ENCODE measurements at places on chromosomes 11 and 22.

DNA sequence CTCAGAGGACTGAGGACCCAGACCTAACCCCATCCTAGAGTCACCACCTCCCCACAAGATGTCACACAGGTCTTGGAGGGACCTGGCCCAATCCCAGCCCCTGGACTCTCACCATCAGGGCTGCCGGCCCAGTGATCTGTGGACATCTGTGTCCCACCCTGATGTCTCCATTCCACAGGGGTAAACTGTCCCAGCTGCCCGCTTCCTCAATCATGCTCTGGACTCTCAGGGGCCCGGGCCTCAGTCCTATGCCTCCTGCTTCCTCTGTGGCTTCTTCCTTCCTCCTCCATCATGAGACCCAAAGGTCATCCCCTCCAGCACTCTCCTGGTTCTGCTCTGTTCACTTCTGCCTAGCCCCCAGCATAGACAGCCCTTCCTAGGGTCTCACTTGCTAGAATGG lies 32.2 kb downstream of the ARAP1 start:
- DNase-seq: no peak

- peak; percentile 65 for DNase-seq
Measured at GRCh38 chr22:19974268-19974861, 32.7 kb upstream of the TXNRD2 start.

GRCh38 chr22:23762842-23763578 lies at the start of gene C22orf15:
C22orf15 (plus strand) TSS chr22:23762990; CDS start chr22:23763307, 317 bp downstream.
- peak; percentile 29 for DNase-seq

DNA sequence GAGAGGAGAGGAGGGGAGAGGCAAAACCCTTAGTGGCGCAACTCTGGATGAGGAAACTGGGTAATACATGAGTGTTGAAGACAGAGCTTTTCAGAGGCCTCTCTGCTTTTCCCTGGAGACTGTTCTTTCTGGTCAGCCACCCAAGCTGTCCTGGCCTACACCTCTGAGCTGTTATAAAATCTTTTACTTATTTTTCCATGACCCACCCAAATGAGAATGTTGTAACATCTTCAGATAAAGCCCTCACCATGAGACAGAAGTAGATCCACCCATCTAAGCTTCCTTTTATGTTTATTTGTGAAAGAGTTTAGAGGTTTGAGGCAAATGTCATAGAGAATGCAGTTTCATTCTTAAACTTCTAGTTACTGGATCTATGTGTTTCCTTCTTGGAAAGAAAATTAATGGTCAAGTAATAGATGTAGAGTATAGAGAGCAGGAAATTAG lies 20.3 kb upstream of the APLP2 start:
- peak; percentile 30 for DNase-seq

DNA sequence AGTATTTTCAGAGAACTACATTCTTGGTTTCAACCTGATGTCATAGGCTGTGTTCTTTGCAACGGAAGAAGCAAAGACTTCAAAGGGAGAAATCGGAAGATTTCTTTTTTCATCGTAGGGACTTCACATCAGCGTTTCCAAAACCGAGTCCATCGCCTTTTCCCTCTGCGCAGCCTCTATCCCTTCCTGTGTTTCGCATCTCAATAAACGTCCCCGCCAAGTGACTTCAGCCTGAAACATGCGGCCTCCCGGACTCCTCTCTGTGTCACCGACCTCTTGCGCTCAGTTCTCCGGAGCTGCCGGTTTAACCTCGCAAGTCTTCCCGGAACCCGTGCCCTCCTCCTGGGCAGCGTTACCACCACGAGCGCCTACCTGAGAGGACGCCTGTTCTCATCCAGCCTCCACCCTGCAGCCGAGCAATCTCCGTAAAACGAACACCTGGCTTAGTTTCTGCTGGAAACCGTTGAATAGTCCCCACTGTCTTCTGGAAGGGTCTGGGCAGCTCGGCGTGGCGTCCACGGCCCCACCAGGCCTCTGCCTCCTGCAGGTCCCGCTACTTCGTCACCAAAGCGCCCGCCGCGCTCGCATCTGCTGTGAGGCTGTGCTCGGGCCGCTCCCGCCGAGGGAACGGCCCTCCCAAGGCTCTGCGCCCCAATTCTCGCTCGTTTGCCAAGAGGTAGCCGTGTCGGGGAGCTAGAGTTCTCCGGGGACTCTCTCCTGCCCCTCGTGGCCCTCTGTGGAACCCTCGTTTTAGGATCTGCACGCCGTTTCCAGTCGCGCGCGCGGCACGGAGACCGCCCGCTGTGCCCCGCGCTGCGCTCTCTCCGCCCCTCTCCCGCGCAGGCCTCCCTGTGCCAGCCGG lies at the start of gene GLB1L3:
Gene GLB1L3, plus strand, starts transcription at position 846 of the 862 bp plus-strand sequence. CDS start 362 bp downstream, outside the sequence.
- no peak for DNase-seq

DNA sequence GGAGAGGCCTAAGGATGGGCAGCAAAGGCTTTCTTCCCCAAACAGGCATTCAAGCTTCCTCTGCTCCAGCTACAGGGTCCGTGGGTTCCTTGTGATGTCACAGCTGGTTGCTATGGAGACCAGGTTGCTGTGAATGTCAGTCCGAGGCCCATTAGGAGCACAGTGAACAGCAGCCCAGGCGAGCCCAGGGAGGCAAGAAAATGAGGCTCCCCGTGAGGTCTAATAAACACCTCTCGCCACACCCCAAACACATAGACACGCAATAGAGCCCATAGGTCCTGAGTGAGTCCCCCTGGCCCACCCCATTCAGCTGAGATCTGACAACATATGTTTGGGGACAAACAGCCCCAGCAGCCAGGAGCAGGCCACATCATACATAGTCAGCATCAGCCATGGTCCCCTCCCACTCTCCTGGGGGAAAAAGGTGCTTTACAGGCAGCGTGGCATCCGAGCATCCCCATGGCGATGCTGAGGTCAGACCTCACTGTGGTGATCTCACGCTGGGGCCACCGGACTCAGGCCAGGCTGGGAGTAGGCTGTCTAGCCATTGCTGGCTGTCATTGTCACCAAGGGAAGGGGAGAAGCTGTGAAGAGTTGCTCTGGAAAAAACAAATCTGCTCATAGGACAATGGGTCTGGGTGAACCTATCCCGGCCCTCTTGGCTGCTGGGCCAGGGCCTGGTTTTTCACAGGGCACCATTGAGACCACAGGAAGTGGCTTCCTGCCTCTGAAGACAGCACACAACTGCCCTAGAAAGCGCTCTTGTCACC lies 23.1 kb upstream of the TP53I11 start:
- no peak for DNase-seq

DNA sequence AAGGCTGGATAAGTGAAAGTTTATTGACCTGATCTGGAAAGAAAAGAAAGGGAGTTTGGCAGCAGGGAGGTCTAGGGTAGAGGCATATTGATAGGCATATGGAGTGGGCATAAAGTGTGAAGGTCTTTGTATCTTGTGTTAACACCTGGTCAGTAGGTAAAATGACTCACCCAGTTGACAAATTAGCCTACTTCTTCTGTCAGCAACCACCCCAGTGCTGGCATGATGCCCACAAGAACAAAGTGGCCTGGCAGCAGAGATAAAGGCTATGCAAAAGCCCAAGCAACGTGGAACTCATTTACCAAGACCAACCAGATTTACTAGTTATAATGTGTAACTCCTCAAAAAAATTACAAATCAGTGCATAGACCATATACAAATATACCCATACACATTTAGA lies 4.9 kb downstream of the OR10A3 start:
- DNase-seq: no peak

DNA sequence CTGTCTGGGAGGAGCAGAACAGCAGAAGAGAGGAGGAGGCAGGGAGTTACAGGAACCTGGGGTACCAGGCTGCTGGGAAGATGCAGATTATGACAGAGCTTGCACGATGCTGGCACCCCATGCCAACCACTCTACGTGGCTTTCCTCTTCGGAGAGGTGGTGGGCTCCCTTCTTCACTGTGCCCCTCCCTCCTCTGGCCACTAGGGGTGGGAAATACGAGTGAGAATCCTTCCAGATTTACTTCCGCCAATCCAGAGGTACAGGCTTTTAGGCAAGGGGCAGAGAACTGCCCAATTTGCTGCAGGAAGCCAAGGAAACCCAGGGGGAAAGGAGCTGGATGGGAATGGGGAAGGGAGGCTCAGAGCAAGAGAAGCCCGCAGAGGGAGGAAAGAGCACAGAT lies 12.3 kb downstream of the HYOU1 start:
- no peak for DNase-seq

GRCh38 chr11:119486691-119487259 lies 63.8 kb upstream of the THY1 start:
- DNase-seq: no peak

DNA sequence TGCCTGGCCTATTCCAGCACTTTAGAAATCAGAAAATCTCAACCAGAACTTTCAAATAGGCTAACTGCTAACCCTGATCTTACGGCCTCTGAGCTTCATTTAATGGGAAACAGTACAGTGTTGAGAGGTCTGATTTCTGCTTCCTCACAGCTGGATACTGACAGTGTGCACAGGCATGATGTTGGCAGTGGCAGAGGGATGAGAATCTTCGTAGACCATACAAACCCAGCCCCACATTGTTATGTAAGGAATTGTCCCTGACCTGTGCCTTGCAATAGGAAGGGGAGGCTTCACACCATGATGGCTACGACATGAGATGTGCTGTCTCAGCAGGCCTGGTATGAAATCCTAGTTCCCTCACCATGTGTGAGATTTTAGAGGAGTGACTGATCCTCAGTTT lies 49.0 kb downstream of the CD44 start:
- DNase-seq: no peak

- no peak for DNase-seq
Measured at GRCh38 chr11:73995731-73996130, 13.1 kb upstream of the UCP2 start.

DNA sequence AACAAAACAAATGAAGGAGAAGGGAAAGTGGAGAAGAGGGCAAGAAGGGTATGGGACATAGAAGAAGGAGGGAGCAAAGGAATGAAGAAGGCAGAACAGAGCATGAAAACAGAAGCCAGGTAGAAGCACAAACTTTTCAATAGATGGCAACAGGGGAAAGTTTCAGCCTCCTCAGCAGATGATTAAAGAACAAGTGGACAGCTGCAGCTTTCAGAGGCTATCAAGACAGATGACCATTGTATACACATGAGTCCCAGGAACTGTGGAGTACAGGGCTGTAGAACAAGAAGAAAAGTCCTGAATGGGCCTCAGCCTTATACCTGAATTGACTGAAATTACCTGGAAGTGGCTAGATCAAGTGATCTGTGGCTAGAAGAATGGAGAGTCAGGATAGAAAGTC lies 62.0 kb upstream of the FIBIN start:
- no peak for DNase-seq

- DNase-seq: no peak
Measured at GRCh38 chr22:33401291-33401690, 343.1 kb upstream of the SYN3 start.

GRCh38 chr22:44205516-44206329 lies 25.0 kb downstream of the PARVG start:
- no peak for DNase-seq

DNA sequence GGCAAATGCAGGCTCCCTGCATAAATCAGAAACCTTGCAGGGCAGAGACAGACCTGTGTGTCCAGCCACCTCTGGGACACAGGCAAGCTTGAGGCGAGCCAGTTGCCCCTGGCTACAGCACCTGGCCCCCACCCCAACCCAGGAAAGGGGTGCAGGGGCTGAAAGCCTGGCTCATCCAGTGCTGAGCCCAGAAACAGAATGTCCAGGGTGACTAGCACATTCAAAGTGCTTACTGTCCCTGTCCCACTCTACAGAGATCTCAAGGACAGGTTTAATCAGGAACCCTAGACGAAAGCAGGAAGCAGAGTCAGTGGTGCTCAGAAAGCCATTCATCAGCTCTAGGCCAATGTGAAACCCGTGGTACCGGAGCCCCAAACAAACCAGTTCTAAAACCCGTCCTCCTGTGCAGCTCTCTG lies 31.9 kb downstream of the PLEKHA7 start:
- DNase-seq: no peak

GRCh38 chr11:15055620-15056356 lies 17.6 kb upstream of the CALCB start:
- no peak for DNase-seq

All from fibroblast of villous mesenchyme (primary cell).